ENCODE measurements at places on chromosomes 7 and 10.

- no peak for DNase-seq
Measured at GRCh38 chr10:58137813-58138212, 129.9 kb downstream of the IPMK start.

DNA sequence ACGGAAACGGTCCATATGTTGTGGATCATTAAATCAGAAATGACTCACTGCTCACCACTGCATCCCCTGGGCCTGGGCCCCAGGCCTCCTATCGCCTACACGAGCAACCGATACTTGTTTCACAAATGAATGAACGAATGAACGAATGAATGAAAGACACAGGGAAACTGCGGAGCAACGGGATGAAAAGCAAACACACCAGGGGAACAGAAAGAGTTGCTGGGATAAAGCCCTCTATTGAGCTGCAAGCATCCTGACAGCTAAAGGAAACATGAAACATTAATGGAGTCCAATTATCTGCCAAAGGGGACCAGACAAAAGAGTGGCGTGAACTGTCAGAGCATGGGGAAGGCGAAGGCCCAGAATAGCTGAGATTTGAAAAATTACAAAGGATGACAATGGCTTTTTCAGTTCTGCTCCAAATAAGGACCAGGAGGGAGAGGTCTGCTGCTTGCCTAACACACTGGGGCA is 92.1 kb downstream of the GRB10 start:
- DNase-seq: no peak

GRCh38 chr10:50552308-50552707 is 71.4 kb downstream of the SGMS1 start:
- DNase-seq: no peak

- no peak for DNase-seq
Measured at GRCh38 chr7:127817466-127817865, 165.5 kb downstream of the SND1 start.

- no peak for DNase-seq
Measured at GRCh38 chr7:88115258-88115796, 104.5 kb downstream of the SRI start.

DNA sequence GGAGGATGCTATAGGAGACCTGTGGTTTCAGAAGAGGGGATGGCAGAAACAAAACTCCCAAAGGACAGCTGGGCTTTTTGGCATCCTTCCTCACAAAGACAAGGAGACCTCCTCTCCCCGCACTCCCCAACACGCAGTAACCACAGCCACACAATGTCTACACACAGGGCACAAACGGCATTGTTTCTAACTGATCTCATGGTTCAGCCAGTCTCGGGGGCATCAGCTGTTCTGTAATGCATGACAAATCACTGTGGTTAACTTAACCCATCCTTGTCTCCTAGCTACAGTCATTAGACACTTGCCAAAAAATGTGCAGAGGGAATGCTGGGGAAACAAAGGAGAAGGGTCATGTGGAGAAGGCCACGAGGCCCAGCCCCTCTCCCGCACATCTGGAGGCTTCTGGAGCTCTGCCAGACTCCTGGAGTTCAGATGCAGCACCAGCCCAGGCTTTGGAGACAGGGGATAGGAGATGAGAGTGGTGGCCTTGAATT is 7.6 kb upstream of the ADAMTS14 start:
- DNase-seq: no peak

DNA sequence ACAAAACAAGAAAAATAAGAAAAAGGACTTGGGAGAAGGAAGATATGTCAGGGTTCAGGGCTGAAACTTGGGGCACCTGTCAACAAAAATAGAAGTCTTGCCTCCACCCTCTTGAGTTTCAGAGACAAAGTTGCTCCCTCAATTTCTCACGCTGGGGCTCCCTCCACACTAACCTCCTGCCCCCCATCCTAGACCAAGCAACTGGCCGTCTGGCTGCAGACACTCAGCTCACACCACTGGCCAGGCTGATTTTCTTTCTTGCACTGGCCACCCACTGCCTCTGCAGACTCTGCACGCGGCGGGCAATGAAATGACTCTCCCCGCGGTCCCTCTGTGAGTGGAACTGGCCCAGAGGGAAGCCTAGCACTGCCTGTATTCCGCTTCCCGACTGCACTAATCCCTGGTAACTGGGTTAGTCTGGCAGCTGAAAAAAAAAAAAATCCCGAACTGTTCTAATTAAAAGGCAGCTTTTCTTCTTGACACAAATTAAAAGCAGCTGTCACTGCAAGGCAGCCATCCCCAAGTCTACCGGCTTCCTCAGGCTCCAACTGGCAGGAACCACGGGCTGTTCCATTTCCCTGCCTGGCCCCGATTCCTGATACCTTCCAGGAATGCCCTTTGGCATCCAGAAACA is 83.5 kb downstream of the SPDYE5 start:
- DNase-seq: no peak

DNA sequence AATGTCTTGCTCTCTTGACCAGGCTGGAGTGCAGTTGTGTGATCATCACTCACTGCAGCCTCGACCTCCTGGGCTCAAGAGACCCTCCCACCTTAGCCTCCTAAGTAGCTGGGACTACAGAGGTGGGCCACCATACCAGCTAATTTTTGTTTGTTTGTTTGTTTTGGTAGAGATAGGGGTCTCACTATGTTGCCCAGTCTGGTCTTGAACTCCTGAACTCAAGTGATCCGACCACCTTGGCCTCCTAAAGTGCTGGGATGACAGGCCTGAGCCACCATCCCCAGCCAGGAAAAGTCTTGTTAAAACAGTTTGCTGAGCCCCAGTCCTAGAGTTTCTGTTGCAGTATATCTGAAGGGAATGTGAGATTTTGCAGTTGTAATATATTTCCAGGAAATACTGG is 83.9 kb downstream of the SKIDA1 start:
- no peak for DNase-seq

GRCh38 chr7:43118313-43118712 is 5.9 kb downstream of the HECW1 start:
- no peak for DNase-seq

DNA sequence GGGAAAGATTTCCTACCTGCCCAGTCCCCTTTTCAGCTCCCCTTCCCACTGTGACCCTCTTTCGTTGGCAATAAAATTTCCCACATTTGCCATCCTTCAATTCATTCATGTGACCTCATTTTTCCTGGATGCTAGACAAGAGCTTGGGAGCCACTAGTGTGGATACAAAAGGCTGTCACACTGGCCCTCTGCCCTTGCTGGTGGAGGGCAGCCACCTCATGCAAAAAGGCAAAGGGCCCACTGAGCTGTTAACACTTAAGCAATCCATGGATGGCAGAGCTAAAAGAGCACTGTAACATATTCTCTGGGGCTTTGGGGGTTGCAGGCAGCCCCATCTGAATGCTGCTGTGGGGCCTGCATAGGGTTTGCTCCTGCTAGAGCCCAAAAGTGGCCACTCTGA is 315.1 kb downstream of the NEBL start:
- DNase-seq: no peak

DNA sequence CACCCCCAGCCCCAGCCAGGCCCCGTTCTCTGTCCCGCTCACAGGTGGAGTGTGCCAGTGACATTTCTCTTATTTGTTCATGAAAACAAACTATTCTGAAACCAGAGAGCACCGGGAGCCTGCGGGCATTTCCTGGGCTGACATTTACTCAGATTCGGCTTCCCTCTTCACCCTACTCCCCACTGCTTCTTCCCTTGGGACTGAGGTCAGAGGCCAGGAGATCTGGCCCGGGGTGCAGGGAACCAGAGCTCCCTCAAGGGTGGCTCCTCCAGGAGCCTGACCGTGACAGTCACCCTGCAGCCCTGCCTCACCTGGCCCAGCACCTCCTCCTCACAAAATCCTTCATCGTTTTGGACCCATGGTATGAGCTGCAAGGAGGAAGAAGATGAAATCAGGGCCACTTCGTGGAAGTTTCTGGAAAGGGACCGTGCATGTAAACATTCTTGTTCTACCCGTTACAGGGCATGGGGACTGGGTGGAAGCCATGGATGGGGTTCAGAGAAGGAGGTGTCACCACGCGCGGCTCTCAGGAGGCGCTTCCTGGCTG is 12.2 kb downstream of the BHLHA15 start:
- DNase-seq: no peak

- peak; percentile 86 for DNase-seq
Measured at GRCh38 chr7:44631458-44632115, 25.2 kb downstream of the OGDH start.

DNA sequence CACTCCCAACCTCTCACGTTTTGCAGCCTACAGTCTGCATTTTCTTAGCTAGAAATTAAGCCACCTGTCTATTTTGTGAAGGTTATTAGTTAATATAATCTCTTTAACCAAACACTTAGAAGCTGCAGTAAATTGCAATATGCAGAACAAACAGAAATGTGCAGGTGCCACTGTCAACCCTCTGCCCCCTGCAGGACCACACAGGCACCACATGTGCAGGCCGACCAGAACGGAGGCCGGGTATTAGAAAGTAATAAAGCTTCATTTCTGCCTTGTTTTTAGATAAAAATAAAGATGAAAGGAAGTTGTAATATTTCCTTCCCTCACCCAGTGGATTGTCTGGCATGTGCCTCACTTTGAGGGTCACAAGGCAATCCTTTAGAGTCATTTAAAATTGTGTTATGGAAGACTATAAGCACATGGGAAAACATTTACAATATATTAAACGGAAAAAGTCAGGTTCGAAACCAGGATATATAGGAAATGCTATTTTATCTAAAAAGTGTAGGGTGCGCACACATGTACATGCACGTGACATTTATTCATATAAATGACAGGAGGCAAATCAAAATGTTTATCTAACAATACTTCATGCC is 158.2 kb downstream of the ARHGAP12 start:
- peak; percentile 58 for DNase-seq

DNA sequence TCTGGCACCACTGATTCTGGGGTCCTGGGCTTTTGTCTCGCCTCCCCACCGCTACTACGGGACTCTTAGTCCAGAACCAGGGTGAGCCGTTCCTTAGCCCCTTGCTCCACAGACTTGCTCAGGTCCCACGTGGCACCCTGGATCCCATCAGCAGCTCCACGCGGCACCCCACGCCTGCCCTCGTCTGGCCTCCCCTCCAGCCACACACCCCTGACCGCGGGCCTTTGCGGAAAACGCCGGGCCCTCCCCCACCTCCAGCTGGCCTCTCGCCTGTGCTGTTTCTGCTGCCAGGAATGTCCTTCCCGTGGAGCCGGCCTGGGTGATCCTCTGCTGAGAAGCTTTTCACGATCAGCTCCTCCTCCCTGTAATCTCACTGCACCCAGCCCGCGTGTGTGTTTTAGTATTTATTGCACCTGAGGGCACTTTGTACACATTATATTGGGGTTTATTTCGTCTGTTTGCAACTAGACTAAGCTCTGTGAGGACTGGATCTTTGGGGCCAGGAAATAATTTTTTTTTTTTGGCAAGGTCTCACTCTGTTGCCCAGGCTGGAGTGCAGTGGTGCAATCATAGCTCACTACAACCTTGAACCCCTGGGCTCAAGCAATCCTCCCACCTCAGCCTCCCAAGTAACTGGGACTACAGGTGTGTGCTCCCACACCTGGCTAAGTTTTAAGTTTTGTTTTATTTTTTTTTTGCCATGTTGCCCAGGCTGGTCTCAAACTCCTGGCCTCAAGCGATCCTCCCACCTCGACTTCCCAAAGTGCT is 10.5 kb upstream of the TTYH3 start:
- no peak for DNase-seq

GRCh38 chr10:106751091-106751490 is 413.4 kb downstream of the SORCS1 start:
- DNase-seq: no peak

- peak; percentile 75 for DNase-seq
Measured at GRCh38 chr10:110993024-110993693, 73.8 kb downstream of the SHOC2 start.

GRCh38 chr10:34641147-34641912 is 173.8 kb downstream of the PARD3 start:
- no peak for DNase-seq

DNA sequence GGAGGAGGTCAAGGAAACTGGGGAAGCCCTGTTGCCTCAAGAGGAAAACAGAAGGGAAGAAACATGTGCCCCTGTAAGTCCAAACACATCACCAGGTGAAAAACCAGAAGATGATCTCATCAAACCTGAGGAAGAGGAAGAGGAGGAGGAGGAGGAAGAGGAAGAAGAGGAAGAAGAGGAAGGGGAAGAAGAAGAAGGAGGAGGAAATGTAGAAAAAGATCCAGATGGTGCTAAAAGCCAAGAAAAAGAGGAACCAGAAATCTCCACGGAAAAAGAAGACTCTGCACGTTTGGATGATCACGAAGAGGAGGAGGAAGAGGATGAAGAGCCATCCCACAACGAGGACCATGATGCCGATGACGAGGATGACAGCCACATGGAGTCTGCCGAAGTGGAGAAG is 82.7 kb upstream of the SAMD8 start:
- no peak for DNase-seq

GRCh38 chr10:59234194-59234593 is 57.8 kb downstream of the PHYHIPL start:
- no peak for DNase-seq

DNA sequence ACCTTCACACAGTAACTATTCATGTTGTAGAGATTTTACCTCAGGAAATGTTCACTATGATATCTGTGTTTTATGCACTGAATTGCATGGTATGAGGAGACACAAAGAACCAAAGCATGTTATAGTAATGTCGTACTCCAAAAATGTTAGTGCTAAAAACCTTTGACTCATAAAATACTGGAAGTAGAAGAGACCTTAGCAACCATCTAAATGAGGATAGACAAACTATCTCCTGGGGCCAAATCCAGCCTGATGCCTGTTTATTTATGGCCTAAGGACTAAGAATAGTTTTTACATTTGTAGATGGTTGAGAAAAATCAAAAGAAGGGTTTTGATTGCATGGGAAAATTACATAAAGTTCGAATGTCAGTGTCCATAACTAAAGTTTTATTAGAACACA is 535.1 kb downstream of the INHBA start:
- DNase-seq: no peak

GRCh38 chr10:61189912-61190311 is 245.9 kb upstream of the RHOBTB1 start:
- no peak for DNase-seq

DNA sequence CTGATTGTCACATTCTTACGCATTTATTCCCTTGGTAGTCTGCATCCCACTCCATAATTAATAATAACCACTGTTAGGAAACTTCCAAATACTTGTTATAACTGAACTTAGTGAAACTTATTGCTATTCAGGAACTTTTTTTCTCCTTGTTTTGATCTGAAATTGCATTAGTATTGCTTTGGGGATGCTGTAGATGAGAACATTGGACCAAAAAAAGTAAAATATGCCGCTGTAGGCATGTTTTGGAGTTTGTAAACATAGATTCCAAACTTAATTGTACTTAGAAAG is 1.7 kb downstream of the PPP1R9A start:
- no peak for DNase-seq

GRCh38 chr10:12501841-12502525 is 152.6 kb downstream of the CAMK1D start:
- DNase-seq: no peak

DNA sequence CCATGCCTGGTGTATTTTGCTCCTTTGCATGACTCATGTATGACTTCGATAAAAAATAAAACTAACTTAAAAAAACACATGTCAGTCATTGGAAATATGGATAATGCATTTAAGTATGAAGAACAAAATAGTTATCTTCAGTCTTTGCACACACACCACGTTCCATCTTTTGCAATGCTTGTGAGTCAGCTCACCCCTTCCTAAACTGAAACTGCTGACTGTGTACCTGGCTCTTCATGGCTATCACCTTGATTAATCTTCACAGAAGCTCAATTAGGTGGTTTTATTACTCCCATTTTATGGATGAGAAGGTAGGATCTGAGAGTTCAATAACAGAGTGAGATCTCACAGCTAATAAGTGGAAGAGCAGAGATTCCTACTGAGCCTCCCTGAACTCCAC is 79.5 kb downstream of the CARD11 start:
- no peak for DNase-seq

- DNase-seq: no peak
Measured at GRCh38 chr7:141144921-141145629, 71.2 kb downstream of the TMEM178B start.

Data from CD4-positive, alpha-beta T cell treated with Interleukin-4 for 4 hours (primary cell).